HS-27A (cell line): ENCODE measurements at places on chromosomes 16 and 17.

DNA sequence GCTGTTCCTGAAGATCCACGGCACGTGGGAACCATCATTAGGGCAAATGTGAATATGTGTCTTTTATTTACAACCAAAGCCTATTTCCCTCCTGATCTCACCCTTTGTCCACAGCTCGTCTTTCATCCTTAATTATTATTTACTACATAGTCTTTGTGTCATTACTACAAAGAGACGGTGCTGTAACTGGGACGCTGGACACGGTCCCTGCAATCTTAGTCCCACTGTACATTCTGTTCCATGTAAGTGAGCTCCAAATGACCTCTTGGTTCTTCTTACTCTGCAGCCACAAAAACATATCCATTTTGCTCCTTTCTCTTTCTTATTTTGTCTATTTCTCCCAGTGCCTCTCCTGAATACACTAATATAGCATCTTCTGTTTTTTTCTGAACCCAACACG lies 12.7 kb upstream of the KRT23 start:
- DNase-seq, result no peak

GRCh38 chr16:65679785-65680184 lies 557.9 kb upstream of the CDH11 start:
- no peak for DNase-seq

- DNase-seq, result no peak
These were observed 212.2 kb downstream of the SEC14L1 start for GRCh38 chr17:77352996-77353395.

- DNase-seq, result no peak
These were observed 28.3 kb downstream of the STH start for GRCh38 chr17:46027048-46027975.

GRCh38 chr16:87098976-87099720 lies 218.0 kb downstream of the C16orf95 start:
- DNase-seq, result no peak

- DNase-seq, result no peak
These were observed 37.7 kb upstream of the LCMT1 start for GRCh38 chr16:25073854-25074253.

GRCh38 chr17:11239379-11239970 lies 1.5 kb upstream of the SHISA6 start:
- no peak for DNase-seq

DNA sequence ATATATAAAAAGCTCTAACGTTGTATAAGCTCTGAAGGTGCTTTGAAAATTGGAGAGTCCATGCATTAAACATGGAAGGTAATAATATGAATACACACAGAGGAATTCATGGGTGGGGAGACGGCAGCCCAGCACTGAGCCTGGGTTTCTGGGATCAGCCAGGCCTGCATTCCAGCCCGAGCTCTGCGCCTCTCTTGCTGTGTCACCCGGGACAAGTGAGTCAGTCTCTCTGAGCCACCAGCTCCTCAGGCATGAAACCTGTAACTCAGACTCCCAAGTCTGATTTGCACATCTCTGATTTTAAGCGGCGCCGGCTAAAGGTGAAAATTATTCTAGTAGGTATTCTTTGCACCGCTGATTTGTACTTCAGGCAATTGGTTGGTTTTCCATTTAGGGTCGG lies 238.8 kb downstream of the MRTFB start:
- no peak for DNase-seq

GRCh38 chr17:45313996-45314740 lies 2.7 kb downstream of the MAP3K14 start:
- no peak for DNase-seq

DNA sequence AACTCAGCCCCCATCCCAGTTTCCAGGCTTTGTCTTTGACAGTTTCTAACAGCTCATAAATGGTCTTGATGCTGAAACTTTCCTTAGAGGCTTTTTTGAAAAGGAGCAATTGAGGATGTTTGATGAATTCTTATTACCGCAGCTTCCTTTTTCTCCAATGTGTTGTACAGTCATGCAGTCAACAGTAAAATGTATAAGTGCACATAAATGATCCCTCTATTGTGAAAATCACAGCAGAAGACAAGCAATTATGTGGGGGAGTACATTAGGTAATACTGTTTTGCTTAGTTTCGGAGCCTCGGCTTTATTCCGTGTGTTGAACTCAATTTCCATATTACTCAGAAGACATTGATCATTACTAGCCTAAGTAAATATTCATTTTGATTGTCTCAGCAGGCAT lies 673.7 kb downstream of the CDH8 start:
- no peak for DNase-seq

DNA sequence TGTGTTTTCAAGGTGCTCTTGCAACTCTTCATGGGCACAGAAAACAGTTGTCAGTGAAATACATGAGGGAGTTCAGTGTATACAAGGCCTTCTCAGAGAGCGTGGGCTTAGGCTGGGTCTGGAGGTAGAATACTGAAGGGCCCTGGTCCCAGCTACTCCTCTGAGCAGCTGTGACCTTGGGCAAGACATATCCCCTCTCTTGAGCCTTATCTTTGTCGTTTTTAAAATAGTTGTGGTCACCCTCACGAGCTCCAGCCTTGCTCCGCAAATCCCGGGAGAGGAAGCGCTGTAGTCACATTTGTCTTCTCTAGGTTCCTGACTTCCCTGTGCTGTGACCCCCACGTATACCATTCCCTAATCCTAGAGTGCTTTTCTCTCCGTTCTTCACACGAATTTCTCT lies 3.6 kb downstream of the ZNRF1 start:
- no peak for DNase-seq

- no peak for DNase-seq
These were observed 6.9 kb downstream of the CARMIL2 start for GRCh38 chr16:67651847-67652246.

- no peak for DNase-seq
These were observed 103.0 kb downstream of the RAB11FIP4 start for GRCh38 chr17:31494259-31495021.

DNA sequence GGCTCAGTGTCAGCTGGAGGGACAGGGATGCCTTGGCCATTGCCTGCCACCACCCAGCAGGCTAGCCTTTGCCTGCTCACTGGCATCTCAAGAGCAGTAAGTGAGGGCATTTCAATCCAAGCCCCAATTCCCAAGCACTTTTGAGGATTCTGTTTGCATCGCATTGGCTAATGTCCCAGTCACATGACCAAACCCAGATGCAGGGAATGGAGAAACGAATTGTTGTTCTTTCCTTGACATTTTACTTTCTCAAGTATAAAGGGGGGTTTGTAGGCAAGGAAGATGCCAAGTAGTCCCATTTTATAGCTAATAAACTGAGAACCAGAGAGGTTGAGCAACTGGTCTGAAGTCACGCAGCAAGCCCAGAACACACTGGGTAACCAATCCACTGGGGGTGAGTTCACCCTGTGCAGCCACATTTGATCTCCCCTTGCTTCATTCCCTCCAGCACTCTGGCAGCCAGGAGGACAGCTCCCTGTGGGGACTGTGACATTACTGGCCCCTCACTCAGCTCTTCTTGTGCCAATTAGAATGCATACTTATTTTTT lies 193.8 kb upstream of the CACNG3 start:
- DNase-seq, result no peak

DNA sequence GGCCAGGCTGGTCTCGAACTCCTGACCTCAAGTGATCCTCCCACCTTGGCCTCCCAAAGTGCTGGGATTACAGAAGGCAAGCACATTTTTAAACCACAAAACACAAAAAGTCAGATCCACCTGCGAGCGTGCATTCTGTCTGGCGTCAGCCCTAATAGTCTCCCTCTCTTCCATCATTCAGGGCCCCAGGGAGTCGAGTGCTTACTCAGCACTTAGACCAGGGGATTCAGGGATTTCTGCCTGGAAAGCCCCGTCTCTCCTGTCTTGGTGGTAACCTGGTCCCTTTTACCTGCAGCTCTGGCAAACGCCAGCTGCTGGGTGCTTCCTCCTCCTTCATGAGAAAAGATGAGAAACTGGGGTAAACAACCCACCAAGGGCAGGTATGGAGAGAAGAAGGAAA lies 443.1 kb downstream of the SOX9 start:
- no peak for DNase-seq

DNA sequence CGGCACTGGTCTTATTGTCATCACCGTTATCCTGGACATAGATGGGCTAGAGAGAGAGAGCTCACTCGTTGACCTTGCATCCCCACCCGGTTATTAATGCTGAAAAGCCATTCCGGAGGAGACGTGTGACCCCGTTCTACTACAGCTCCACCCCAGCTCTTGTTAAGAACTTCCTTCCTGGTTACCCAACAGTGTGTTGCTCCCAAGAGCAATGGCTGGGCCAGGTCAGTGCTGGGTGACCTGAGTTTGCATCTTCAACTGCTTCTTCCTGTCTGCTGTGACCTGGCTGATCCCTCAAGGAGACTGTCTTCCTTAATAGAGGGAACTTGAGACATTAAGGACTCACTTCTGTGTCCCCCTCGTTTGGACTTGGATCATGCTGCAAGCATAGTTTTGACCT lies 96.1 kb upstream of the SDK2 start:
- no peak for DNase-seq

- no peak for DNase-seq
These were observed 241.0 kb downstream of the XYLT1 start for GRCh38 chr16:17229766-17230165.

- DNase-seq, result no peak
These were observed 25.0 kb downstream of the RAB11FIP4 start for GRCh38 chr17:31416503-31416923.

GRCh38 chr16:12617401-12617819 lies 186.3 kb downstream of the CPPED1 start:
- no peak for DNase-seq

GRCh38 chr17:3004150-3004801 lies 59.1 kb downstream of the OR1D5 start:
- DNase-seq, result peak; percentile 92

GRCh38 chr17:16947470-16947869 lies 24.4 kb downstream of the TNFRSF13B start:
- no peak for DNase-seq

DNA sequence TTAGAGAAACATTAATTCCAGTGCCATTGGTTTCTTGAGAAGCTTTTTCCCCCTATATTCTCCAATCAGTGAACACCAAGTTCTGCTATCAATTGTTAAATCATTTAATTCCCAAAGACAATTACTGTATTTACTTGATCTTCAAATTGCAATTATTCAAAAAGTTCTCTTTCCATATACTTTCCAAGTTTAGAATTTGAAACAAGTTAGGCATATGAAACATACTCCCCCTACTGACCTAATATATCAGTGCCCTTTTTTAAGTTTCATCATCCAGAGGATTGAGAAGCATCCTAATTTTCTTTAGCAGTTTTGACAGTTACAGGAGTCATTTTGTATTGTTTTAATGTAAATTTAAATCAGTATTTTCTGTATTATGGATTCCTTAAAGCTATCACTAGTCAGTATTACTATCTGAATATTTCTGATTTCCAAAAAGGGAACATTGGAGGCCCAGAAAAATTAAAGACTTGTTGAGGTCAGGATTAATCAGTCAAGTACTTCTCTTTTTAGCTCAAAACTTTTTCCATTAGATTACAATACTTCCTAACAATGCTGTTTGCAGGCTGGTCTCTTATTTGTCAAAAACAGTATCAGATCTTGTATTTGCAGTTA lies 16.3 kb downstream of the MEIOC start:
- no peak for DNase-seq

- no peak for DNase-seq
These were observed 2.2 kb upstream of the NF1 start for GRCh38 chr17:31092475-31093064.

GRCh38 chr16:11967195-11967911 lies 2.3 kb downstream of the TNFRSF17 start:
- no peak for DNase-seq

GRCh38 chr16:7397901-7398300 lies 65.3 kb downstream of the RBFOX1 start:
- DNase-seq, result no peak

DNA sequence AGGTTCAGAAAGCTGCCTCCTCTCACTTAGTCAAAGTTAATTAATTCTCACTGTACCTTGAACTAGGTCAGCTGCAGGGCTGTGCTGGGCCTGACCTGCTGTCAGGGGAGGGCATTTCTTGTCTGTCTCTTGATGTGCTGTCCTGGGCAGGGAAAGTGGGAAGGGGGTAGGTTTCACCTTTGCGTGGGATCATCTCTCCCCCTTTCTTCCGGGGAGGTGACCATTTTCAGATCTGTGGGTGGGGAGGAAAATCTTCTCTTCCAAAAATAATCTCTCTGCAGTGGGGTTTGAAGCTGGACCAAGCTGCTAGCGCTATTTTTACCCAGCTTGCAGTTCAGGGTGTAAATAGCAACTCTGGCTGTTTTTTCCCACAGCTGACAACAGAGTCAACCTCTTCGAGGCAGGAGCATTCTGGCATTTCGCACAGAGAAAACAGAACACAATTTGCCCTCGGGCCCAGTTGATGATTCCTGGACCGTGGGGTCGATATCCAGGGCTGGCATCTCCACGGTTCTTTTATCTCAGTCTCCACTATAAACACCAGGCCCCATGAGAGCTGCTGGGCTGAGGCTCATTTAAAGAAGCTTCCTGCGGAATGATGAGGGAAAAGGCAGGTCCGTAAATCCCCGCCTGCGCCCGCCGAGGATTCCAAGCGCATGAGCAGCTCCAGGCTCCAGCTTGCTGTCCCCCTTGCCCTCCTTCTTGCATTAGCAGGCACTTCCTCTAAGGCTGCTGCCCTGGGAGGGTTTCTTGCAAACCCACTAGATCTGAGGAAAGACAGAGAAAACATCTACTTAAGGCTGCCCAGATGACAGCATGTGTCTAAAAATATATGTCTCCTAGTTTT lies 93.9 kb downstream of the YPEL2 start:
- DNase-seq, result no peak

DNA sequence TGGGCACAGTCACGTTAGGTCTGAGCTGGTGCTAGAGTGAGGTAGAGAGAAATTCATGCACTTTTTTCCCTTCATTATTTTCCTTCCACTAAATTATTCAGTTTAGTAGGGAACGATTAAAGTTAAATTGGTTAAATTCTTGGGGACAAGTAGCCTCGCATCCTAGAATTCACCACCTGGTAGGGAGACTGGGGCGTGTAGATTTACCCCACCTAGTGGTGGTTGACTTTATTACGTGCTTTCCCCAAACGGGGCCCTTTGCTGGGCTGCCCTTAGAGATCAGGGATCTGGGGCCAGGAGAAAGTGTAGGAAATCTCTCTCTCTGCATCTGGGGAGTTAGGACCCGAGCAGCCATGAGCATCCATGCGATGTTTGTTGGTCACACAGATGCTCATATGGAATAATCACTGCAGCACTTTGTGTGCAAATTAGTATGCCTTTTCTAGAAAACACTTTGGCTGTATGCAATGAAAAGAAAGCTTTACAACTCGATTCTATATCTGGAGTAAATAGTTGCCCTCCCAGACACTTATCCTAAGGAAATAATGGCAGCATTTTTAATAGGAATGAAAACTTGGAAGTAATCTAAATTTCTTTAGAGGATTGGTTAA lies 107.0 kb downstream of the PLCG2 start:
- no peak for DNase-seq

DNA sequence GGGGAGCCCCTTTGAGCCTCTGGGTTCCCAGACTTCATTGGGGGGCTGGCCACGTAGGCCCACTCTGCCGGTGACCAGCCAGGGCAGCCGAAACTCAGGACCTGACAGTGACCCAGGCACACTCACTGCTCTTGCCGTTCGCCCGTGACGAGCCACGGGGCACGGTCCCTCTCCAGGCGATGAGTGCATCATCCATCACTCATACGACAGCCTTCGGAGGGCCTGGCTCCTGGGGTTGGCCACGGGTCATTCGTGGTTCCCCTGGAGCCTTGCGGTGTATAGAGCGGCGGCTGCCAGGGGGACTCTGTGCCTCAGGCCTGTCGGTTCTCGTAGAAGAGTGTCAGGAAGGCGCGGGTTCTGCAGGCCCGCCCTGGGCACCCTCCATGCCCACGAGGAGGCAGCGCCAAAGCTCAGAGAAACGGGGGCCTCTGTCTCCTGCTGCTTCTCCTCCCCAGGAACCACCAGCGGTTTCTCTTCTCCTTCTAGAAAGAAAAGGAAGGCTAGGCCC lies 11.2 kb upstream of the NUDT16L1 start:
- DNase-seq, result no peak
